Thyroid gland (tissue), 4 donors: ENCODE measurements at places on chromosomes 6 and 20. TPM values are rescaled to one million over a fixed set of nuclear protein-coding genes. Genes with fewer than 3 reads are reported as not detected.

- DNase-seq = no peak
Observed at GRCh38 chr20:31823360-31824124, 4.4 kb downstream of the MYLK2 start.

- DNase-seq = no peak
Observed at GRCh38 chr6:151070631-151071051, 169.1 kb upstream of the AKAP12 start.

GRCh38 chr6:39339096-39339867, 16.8 kb upstream of the KCNK16 start:
- DNase-seq = peak; percentile 22

DNA sequence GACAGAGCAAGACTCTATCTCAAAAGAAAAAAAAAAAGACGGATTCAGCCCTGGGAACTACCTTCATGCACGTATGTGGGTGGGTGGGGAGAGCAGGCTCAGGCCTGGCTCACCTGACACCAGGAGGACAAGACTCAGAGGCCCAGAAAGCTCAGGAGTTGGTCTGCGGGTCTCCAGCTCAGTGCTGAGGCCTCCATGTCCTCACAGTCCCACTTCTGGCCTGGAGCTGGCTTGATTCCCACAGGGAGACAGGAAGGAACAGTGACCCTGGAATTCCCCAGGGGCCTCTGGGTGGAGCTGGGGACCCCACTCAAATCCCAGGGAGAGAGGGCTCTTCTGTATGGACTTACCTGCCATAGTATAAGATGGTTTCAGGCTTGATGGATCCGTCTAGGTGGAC, 15.6 kb downstream of the ADA start:
- DNase-seq = no peak

GRCh38 chr6:51550243-51550642, 537.2 kb downstream of the PKHD1 start:
- DNase-seq = no peak

DNA sequence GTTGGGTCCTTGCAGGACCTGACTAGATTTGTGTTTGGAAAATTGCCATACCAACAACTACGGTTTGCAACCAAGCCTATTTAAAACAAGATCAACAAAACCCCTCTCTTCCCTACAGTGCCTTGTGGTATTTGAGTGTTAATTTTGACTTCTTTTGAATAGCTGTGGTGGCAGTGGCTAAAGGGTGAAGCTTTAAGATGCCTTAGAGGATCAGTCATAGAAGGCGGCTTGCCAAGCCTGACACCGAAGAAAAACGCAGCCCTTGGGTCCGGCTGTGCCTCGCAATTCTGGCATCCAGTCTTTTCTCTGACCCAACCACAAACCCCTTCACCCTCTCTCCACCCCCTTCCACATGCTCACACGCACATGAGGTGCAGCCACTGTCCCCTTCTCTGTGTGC, 32.6 kb downstream of the BMP6 start:
- DNase-seq = peak; percentile 4

DNA sequence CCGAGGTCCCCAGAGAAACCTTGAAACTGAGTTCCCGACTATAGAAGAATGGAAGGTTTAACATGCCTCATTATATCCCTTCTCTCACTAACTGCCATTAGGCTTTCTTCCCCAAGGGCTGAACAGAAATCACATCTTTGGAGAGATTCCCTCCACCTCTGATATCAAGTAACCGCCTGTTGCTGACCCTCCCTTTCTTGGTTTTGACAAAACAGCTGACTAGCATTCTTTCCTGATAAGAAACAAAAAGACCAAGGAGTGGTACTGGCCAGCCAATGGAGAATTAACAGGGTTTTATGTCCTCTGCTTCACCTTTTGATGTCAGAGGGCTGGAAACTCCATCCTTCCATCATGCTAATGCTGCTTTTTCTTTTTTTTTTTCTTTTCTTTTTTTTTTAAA, 176.6 kb upstream of the ADGRB3 start:
- DNase-seq = no peak

GRCh38 chr6:33857932-33858475, 54.2 kb upstream of the MLN start:
- no peak for DNase-seq

GRCh38 chr20:16488616-16489015, 84.6 kb downstream of the KIF16B start:
- DNase-seq = no peak

DNA sequence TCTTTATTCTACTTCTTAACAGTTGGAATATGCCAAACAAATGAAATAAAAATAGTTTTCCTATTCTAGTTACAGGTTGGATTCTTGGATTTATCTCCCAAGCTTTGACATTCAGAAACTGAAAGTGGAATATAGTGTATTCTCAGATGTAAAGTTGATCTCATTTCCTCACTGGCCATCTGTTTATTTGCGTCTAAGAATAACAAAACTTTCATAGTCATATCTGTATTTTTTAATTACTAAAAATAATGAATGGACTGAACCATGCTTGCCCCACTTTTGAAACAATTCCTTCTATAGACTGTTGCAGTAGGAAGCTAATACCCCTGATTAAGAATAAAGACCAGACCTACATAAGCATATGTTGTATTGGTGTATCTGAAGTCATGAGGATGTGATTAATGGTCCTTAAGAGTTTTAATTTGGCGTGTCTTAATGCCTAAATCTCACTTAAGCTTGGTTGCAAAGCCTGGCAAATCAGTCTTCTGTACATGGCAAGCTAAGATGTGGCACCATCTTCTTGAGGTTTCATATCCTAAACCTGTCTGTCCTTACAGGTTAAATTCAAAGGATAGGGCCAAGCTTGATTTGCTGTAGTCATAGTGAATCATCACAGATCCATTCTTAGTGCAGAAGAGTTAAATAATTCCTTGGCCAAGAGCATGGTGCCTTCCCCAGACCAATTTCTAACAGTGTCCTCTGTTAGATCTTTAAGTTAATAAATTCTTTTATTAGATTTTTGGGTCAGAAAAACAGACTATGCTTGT, 58.9 kb downstream of the FOXO3 start:
- no peak for DNase-seq

DNA sequence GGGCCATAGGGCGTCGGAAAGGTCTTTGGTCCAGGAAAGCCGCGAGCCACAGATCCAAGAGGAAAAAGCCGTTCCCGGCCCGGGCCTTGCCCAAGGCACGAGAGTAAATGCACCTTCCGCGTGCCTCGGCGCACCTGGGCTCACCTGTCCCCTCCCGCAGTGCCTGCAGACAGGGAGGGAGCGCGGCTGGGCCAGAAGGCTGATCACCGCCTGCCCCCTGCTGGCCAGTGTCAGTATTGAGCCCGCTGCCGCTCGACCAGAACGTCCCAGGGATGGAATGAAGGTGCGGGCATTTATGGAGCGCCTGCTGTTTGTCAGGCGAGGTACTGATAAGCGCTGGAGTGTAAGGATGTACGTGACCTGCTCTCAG, 679 bp upstream of the LPIN3 start:
- peak; percentile 93 for DNase-seq

DNA sequence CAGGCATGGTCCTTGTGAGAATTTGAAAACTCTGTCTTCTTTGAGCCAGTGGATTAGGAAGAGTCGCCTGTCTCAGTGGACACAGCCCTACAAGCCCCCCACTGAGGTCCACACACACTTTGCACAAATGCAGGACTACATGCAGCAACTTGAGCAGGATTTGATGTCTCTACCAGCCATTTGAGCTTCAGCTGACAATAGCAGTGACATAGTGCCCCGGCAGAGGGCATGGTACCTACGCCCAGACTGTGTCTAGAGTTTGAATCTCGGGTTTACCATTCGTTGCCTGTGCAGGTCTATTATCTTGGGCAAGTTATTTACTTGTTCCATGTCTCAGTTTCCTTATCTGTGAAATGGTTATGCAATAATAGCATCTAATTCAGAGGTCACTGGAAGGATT, 580.1 kb downstream of the TFAP2B start:
- DNase-seq = no peak

DNA sequence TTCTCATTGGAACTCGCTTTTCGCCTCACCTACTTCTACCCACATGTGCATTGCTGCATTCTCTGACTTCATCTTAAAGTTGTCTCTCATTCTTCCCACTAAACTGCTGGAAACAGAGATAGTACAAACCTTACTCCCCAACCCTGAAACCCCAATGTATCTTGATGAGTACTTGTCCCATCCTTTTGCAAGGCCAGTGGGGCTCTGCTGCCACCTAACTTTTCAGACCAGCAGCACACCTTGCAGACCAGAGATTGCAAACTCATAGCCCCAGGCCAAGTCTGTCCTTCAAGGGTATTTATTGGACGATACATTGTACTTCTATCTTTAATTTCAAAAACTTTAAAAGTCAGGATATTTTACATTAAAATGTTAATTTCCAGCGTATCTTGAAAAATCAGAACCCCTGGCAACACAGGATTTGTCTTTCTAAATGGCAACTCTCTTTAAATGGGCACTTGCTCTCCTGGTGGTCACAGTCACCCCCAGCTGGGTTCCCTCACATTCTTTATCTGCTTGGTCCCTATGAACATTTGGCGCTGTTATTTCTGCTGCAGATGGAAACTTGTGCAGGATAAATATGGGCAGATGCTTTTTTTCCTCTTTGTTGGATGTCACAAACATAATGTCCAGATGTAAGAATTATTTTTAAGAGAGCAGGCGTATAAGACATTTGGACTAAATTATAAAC, 83.9 kb downstream of the SOD2 start:
- DNase-seq = no peak

GRCh38 chr6:11083491-11083890, 10.1 kb upstream of the SMIM13 start:
- no peak for DNase-seq

DNA sequence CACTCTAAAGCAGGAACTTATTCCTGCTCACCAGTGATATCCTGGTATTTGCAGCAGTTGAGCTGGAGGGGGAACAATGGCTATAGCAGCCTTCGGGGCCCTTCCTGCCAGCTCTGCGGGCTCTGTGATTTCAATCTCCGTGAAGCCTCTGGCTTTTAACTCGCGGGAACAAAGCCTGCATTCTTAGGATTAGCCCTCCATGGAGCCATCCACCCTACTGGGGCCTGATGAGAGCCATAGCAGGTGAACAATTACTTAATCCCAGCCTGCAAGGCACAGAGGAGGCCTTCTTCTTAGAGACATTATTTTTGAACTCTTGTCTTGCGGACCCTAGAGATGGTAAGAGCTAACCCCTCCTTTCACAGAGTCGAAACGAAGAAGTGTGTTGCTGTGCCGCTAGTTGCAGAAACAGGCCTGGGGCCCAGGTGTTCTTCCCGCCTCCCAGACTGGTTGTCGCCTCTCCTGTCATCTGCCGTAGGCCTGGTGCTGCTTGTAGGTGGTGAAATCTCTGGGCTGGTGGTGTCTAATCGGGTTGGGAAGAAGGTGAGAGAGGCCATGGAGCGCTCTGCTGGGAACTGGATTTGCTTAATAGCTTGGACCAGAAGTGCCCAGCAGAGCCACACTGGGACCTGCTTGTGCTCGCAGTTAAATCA, 9.7 kb downstream of the GHRH start:
- DNase-seq = no peak

- no peak for DNase-seq
Observed at GRCh38 chr6:44224029-44224964, 902 bp downstream of the SLC29A1 start.

DNA sequence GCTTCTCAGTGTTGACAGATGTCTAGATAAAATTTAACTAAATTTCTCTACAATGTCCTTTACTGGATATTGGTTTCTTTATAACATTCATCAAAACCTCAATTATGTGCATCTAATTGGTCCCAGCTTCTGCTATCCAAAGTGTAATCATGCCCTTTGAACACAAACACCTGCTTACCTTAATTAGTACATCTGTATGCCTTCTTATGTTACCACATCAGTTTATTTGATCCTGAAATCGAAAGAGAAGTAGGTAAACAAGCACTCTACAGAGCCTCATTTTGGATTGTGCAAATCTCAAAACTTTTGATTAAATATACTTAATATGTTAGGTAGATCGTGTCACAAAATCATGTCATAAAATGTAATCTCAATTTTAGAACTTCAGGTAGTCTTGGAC, 36.5 kb downstream of the TAB2 start:
- no peak for DNase-seq

GRCh38 chr6:64280569-64280968, 645.0 kb downstream of the PHF3 start:
- DNase-seq = no peak

DNA sequence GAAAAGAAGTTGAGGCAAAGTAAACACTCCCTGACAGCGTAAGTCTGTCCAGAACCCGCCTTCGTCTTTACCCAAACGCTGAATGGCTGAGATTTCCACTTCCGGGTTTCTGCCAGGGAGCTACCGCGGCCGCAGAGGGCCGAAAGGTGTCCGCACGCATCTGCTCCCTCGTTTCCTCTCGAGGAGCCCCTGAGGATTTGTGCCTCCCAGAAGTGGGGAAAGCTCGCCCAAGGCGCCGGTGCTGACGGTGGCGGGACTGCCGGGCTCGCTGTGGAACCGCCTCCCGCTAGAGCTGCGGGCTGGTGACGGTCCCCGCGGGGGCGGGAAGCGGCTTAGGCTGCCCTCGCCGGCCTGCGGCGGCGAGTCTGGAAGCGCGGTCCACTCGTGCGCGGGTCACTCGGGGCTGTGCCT, 1760.2 kb upstream of the DEFB115 start:
- peak; percentile 1 for DNase-seq

DNA sequence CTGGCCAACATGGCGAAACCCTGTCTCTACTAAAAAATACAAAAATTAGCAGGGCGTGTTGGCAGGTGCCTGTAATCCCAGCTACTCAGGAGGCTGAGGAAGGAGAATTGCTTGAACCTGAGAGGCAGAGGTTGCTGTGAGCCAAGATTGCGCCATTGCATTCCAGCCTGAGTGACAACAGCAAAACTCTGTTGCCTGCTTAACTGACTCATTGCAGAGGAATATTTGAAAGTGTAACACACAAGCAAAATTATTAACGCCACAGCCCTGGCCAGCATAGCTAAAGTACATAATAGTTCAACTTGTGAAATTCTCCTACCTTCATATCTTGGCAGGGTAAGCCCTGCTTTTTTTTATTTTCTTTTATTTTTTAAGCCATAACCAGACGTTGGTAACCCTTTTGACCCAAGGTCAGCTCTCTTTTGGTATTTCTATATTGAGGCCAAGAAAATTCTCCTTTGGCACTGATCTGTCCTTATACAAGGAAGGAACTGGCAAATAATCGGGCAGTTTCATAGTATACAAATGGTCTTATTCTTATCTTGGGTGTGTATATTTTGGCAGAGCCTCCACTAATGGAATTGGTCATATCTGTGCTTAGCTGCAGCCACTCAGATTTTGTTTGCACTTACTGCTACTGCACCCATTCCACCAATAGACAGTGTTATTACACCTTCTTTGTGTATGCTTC, 4.0 kb upstream of the ADGRF5 start:
- DNase-seq = no peak

Gene RTEL1
- 87.4 TPM for total RNA-seq

Gene GRM4
- not detected for total RNA-seq

Gene RHAG
- not detected for total RNA-seq

Gene ZSCAN23
- total RNA-seq = 6.4 TPM

Gene PPP1R3G
- total RNA-seq = 1.6 TPM

Gene GUCA1A
- not detected for total RNA-seq
